Vagina (tissue), 2 donors: ENCODE measurements at places on chromosomes 6 and 20.
A peak's percentile ranks its signal among the peaks of the same experiment; 100 is the strongest.

DNA sequence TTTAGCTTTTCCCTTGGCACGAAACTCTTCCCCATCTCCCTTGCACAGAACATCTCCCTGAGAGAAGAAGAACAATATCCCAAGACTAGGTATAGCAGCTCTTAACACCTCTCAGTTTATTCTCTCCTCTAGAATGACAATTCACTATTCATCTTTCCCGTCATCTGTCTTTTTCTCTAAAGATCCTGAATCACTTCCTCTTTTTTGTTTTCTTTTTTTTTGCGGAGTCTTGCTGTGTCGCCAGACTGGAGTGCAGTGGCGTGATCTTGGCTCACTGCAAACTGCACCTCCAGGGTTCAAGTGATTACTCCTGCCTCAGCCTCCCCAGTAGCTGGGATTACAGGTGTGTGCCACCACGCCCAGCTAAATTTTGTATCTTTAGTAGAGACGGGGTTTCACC lies 574.4 kb upstream of the MAP3K7 start:
- no peak for DNase-seq

DNA sequence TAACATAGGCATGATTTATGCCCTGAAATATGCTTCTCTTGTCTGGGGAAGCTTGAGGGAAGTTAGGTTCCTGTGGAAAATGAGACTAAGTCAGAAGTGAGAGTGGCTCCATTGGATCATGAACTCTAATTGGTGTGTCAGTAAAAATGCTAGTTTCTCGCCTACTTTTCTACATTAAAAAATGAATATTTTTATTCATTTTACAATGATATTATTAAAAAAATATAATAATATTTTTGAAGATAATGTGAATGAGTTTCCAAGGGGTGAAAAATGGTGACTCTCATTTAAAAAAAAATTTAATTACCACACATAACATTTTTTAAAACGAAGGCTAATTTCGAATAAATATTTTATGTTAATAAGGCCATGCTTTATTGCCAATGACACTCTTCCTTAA lies 84.2 kb downstream of the HIVEP1 start:
- no peak for DNase-seq

GRCh38 chr6:51467231-51467952 lies 620.0 kb downstream of the PKHD1 start:
- no peak for DNase-seq

- no peak for DNase-seq
These were observed 70.1 kb upstream of the MRPS10 start for GRCh38 chr6:42287756-42288155.

DNA sequence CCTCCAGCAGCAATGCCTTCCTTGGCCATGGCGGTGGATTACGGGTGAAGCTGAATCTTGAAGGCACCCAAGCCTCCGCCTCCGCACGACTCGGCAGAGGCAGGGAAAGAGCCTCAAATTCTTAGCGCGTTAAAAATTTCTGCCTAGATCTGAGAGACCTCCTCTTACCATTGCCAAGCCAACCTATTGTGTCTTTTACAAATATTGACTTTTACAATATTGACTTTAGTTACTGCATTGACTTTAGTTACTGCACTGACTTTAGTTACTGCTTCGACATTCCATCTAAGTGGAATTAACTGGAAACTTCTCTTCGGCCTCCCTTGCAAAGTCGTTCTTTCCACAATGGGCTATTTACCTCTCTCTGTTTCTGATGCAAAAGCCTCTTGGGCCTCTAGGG lies 13.8 kb upstream of the AKAP12 start:
- no peak for DNase-seq

GRCh38 chr6:38806271-38806670 lies 91.2 kb downstream of the DNAH8 start:
- DNase-seq = no peak

GRCh38 chr6:25462235-25462897 lies 183.2 kb downstream of the CARMIL1 start:
- no peak for DNase-seq

DNA sequence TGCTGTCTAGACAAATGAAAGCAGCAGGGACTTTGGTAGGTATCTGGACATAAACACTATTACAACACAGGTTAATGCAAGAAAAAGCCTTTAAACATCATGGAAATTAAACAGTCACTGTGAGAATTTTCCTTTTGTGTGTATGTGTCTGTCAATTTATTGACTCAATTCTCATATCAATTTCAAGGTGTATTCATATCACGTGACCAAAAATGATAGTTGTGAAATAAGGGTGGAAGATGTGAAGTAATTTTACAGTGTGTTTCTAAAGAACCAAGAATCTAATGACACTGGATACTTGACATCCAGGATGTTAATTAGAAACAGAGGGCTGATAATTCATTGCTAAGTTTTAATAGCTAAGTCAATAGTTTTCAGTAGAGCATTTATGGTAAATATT lies 244.0 kb downstream of the TMEM242 start:
- DNase-seq = no peak

DNA sequence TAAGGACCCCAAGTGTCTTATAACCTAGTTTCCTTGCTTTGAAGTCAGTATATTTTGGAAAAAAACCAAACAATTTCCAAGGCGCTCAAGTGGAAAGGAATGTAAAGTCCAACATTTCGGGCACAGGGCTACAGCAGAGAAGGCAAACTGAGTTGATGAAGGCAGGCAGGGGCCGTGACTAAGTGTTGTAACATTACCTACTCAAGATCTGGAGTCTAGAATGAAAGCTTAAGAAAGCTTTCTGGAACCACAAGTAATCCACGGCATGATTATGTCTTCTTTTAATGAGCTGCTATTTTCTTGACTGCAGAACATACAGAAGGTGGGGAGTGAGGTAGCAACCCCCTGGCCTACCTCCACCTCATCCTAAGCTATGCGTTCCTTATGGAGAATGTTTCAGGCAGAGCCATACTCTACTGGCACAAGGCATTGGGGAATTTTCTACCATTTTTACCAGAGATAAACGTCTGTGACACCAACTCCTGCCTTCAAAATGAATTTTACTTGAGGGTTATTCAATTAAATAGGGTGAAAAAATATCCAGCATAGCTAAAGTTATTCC lies 4.3 kb downstream of the PPP1R10 start:
- no peak for DNase-seq

DNA sequence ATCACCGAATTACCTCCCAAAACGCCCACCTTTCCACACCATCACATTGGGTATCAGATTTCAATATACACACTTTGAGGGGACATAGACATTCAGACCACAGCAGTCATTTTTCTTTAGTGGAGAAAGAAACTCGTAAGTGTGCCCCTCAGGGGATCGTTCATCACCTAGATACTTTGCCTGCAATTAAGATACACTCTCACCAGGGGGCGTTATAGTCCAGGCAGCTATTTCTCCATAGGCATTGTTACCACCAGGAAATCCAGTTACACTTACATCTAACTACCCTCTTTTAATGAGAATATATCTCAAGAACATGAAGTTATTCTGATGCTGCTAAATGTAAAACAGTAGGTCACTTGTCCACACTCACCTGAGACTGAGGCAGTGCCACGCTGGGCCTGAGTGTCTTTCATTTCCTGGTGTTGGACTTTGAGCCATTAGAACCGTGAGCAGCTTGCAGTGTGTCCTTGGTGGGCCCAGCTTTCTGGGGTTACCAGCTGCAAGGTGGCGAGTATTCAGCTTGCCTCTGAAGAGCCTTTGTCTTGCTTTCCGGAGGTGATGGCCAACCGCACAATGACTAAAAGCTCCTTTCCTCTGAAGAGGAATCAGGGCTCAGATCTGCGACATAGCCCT lies 35.1 kb upstream of the UNC93A start:
- DNase-seq = no peak

DNA sequence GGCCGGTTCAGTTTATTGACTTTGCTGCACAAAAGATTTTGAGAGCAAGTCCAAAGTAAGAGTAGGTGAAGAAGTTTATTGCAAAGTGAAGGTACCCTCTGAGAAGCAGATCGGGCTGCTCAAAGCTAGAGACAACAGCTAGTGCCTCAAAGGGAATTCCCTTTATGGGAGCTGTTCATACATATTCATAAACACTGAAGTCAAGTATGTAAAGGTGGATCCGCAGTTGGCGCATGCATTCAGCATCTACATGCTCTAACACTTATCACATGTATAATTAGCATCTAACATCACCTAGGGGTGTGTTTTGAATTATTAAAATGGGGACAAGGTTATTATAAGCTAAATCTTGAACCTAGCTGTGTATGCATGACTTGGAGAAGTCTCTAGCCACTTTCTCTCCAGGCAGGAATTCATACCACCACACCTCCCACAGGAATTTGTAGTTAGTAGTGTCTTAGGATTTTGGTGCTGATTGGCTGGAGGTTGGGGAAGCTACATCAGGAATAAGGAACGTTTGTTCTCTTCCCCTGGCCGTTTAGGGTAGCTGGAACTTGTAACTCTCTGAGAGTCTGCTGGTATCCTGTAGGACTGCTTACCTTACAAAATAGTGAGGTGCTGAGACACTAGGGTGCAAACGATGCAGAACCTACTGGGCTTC lies 1633.9 kb downstream of the GRIK2 start:
- no peak for DNase-seq

DNA sequence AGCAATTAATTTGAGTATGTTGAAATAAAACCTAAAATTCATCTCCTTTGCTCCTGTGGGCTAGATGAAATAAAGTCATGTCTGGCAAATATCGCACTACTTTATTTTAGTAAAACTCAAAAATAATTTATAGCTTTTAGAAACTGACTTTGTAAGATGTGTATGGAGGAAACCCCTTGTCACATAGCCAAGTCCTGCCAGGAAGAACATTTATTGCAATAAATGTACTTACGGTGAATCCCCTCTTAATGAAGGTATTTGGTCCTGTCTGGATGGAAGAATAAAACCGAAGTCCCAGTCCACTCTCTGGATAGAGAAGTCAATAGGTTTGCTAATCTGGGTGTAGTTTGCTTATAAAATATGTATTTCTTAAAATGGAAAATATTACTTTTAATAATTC lies 1226.8 kb upstream of the MAP3K7 start:
- DNase-seq = no peak

- DNase-seq = no peak
These were observed 62.3 kb downstream of the SYCP2 start for GRCh38 chr20:59871096-59871495.

GRCh38 chr20:51389543-51390264 lies 152.8 kb downstream of the NFATC2 start:
- DNase-seq = no peak

DNA sequence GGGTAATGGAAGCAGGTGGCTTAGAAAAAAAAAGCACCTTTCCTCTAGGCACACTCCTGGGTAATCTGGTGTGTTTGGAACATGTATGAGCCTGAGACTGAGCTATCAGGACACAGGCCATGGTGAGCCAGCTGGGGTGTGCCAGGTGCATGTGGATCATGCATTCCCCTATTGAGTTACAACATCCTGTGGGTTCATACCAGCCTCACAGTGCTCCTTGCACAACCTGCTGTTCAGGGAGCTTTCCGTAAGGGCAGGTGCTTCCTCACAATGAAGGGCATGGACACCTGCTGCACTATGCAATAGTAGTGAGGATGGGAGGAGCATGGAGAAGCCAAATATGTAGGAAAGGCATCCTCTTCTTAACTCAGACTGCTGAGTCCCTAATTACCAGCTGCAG lies 197.2 kb upstream of the SUPT3H start:
- no peak for DNase-seq

DNA sequence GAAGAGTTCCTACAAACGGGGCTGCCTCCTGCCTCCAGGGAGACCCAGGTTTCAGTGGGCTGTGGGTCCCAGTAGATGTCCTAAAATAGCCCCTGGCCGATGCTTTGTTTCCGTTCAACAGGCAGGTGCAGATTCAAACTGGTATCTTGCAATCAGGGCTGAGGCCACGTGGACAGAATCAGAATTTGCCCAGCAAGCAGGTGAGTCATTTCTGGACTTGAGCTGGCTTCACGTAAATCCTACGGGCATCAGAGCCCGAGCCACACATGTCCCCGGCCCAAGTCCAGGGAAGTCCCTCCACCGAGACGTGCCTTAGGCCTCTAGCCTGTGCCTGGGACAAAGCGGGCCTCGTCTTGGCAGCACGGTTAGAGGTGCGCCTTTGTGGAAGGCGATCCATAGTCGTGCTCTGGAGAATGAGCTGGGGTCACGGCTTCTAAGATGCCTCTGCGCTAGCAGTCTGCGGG lies 101.6 kb upstream of the FRMD1 start:
- DNase-seq = peak; percentile 62

DNA sequence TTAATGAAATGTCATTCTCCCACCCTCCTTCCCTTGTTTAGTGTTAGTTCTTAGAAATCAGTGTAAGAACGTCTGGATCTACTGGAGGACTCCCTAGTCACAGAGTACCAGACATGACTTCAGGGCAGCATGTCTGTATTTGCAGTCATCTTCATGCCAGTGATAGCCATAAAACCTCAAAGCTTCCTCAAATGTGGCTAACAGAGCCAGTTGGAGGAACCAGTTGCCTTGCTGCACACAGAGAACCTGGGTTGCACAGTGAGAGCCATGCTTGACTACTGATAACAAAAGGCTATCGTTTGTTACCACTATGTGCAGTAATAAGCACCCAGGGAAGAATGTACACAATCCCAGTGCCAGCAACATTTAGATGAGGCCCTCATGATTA lies 20.1 kb downstream of the NT5E start:
- DNase-seq = no peak

- DNase-seq = no peak
These were observed 105.8 kb downstream of the JAG1 start for GRCh38 chr20:10568032-10568431.

DNA sequence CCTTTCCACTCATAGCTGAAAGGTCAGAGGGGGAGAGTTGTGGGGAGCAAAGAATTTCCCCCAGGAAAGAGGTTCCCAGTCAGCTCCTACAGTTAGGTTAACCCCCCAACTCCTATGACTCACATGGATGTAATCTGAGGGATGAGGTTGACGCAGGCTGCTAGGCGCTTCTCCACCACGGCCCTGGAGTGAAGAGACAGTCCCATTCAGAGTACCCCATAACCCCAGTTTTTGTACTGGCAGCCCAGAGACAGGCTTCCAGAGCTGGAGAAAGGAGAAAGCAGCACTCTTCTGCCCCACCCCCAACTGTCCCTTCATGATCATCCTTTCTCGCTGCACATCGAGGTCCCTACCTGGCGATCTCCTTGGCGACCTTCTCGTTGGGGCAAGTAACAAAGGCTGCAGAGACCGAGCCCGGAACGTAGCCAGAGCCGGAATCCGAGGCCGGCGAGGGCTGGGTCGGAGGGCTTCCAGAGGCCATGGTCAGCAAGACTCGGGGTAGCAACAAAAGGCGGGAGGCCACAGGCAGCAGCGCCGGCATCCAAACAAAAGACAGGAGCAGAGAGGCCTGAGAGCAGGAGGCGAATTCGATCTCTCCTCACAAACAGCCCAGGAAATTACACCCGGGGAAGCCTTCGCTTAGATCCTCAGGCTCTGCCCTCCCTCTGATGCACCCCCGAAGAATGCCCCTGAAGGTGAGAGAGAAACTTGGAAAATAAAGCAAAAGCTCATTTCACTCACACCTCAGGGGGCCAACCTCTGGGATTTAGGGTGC lies 592 bp downstream of the CUTA start:
- DNase-seq = no peak

- DNase-seq = no peak
These were observed 205.2 kb downstream of the MYLK4 start for GRCh38 chr6:2545383-2546038.

GRCh38 chr6:2942914-2943563 lies 28.3 kb downstream of the SERPINB6 start:
- peak; percentile 16 for DNase-seq
